AG08396 (cell line): ENCODE measurements at places on chromosomes 5 and 9.

DNA sequence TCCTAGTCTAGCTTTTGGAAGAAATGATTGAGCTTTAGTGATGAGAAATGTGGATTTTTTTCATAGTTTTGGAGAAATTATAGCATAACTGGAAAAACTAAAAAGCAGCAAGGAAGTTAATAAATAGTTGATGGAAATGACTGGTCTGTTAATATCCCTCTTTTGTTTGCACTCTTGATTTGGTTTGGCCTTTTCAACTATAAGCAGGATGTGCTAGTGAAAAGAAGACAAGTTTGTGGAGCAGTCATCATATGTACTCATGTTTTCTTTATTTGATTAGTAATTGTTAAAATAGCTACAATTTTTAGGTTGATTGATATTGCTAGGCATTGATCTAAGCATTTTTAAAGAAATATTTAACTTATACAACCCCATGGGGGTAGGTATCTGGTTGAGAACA lies 374.7 kb downstream of the TAF11L14 start:
- DNase-seq: no peak

GRCh38 chr9:19634881-19635280 lies 154.0 kb downstream of the SLC24A2 start:
- DNase-seq: no peak

DNA sequence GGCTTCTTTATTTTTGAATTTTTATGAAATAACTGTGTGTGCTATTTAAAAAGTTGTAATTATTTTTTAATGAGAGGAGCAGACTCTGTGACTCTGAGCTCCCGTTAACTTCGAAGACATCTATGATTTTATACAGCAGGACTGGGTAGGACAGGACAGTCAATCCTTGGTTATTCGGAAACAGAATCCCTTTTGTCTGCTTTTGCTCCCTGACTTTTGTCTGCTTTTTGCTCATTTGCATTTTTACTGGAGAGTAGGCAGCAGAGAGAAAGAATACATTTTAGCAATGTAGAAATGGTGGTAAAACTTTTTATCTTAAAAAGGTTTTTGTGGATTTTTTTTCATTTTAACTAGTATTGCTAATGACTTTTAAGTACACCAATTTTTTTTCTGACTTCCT lies 303.6 kb downstream of the ARHGAP26 start:
- DNase-seq: no peak

DNA sequence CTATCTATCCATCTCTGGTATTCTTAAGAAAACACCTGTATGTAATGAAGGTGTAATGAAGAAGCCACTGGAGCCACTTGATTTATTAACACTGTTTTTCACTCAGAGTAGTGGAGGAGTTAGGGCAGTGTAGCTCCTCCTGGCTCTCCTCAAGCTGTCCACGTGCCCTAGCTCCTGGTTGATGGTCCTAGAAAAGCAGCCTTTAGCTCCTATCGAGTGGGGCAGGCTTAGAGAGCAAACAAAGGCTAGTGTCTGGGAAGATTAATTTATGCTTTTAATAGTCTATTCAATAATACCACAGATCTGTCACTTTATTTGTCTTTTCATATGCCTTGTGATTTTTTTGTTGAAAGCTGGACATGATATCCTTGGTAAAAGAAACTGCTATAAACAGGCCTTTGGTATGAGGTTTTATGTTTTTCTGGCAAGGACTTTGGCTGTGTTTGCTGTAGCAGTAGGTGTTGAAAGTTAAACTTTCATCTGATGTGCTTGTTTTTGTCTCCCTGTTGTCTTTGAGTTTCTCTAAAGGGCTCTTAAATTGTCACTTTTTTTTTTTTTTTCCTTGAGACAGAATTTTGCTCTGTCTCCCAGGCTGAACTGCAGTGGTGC lies 141.1 kb downstream of the GCNT1 start:
- DNase-seq: no peak

DNA sequence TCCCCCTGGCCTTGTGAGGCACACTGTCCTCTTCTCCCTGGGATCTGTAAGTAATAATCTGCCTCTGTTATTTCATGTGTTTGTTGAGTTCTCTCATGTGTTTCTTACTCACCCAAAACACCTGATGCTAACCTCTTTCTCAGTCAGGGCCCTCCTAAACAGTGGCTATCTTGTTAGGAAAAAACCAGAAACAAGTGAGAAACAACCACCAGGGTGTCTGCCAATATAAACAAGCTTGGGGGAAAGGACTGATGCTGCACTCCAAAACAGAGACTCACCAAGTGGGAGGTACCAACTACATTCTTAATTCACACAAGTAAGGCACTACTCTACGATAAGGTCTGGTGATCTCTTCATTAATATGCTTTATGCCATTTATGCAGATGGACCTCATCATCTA lies 564.4 kb downstream of the SEMA5A start:
- DNase-seq: no peak

GRCh38 chr9:124133727-124134126 lies 122.2 kb downstream of the LHX2 start:
- DNase-seq: no peak
